Kidney glomerular epithelial cell (primary cell): ENCODE measurements at places on chromosomes 16 and 17.

- no peak for DNase-seq
Measured at GRCh38 chr17:17254036-17254435, 17.1 kb upstream of the FLCN start.

- no peak for DNase-seq
Measured at GRCh38 chr16:59122262-59122537, 388.1 kb upstream of the GOT2 start.

GRCh38 chr17:67272312-67273047, 27.5 kb upstream of the HELZ start:
- DNase-seq = no peak

- DNase-seq = no peak
Measured at GRCh38 chr17:71334048-71334751, 786.6 kb upstream of the SOX9 start.

DNA sequence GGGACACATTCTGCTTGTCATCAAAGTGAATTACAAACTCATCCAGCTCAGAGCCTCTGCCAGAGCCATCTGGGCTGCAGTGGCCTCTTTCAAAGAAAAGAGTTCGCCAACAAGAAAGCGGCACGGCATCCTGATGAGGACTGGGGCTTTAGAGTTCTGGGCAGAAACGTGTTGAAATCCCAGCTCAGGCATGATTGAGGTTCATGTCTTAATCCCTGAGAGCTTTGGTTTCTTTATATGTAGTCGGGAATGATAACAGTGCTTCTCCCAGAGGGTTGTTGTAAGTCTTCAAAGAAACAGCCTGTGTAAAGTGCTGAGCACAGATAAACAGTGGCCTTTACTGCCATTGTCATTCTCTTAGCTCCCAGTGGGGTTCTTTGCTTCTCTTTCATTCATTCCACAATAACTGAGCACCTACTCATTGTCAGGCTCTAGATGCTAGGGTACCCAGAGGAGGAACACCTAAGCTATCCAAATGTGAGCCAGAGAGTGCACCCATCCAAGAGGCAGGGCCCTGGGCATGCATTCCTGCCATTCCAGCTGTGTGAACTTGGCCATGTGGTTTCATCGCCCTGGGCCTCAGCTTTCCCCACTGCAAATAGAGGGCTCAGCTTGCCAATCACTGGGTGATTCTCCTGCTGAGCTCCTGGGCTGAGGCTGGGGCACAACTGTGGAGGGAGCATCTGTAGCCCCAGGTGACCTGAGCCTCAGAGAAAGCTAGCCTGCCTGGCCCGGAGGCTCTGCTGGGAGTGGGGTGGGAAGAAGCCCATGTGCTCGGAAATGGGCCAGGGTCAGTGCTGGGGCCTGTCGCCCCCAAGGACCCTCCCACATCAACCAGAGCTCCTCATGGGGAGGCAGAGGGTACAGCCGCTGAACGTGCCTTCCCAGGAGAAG, 38.3 kb upstream of the CRHR1 start:
- DNase-seq = no peak

GRCh38 chr17:76927577-76927976, 59.4 kb downstream of the MGAT5B start:
- DNase-seq = no peak

DNA sequence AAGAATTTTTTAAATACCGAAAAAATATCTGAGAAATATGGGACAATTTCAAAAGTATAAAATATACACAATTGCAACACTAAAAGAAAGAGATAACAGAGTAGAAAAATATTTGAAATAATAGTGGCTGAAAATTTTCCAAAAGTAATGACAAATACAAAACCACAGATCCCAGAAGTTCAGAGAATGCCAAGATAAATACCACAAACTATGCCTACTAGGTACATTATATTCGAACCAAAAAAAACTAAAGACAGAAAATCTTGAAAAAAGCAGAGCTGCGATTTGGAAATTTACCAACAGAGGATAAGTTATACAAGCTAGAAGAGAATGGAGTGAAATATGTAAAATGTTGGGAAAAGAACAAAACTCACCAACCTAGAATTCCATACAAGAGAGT, 191.3 kb upstream of the ELAC2 start:
- no peak for DNase-seq

- peak; percentile 17 for DNase-seq
Measured at GRCh38 chr17:2466931-2467330, 44.8 kb downstream of the METTL16 start.

DNA sequence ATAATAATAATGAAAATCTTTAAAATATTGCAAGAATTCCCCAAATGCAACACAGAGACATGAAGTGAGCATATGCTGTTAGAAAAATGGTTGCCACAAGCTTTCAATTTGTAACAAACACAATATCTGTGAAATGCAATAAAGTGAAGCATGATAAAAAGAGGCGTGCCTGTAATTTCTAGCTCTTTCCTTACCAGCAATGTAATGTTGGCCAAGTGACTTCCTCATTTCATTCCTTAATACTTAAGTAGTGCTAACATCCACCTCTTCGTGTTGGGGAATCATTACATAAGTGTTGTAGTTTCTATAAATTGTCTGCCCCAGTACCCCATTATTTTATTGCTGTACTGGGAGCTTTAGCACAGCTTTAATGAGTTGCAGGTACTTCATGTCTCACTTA, 1192.0 kb upstream of the CDH8 start:
- DNase-seq = no peak

GRCh38 chr17:6075050-6075449, 4.9 kb downstream of the WSCD1 start:
- DNase-seq = no peak

GRCh38 chr17:44585315-44585714, 28.0 kb downstream of the FZD2 start:
- no peak for DNase-seq

- DNase-seq = no peak
Measured at GRCh38 chr17:2025220-2025621, at the start of gene RTN4RL1. Gene RTN4RL1, minus strand, starts transcription at chr17:2025334. Its CDS starts 469 bp downstream, at chr17:2024865.

- DNase-seq = no peak
Measured at GRCh38 chr16:89282523-89282922, 65.0 kb downstream of the ZNF778 start.

GRCh38 chr17:74433421-74434121, 1.7 kb downstream of the GPRC5C start:
- DNase-seq = peak; percentile 74

- no peak for DNase-seq
Measured at GRCh38 chr17:78684026-78684425, 98.0 kb downstream of the CYTH1 start.

DNA sequence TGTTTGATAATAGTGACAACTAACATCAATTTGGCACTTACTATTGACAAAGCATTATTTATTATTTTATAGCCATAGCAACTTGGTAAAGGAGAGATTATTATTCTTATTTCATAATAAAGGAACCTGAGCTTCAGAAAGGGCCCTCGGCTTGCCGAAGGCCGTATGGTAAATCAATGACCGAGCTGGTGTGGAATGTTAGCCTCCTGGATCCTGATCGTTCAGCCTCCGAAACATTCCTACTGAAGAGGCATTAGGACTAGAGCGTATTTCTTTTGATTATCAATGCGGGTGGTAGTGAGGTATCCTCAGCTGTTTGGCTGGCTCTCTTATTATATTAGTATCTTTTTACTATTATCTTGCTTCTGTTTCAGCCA, 199.3 kb upstream of the TBX2 start:
- peak; percentile 27 for DNase-seq

GRCh38 chr17:18932360-18933055, 19.5 kb upstream of the SLC5A10 start:
- no peak for DNase-seq

DNA sequence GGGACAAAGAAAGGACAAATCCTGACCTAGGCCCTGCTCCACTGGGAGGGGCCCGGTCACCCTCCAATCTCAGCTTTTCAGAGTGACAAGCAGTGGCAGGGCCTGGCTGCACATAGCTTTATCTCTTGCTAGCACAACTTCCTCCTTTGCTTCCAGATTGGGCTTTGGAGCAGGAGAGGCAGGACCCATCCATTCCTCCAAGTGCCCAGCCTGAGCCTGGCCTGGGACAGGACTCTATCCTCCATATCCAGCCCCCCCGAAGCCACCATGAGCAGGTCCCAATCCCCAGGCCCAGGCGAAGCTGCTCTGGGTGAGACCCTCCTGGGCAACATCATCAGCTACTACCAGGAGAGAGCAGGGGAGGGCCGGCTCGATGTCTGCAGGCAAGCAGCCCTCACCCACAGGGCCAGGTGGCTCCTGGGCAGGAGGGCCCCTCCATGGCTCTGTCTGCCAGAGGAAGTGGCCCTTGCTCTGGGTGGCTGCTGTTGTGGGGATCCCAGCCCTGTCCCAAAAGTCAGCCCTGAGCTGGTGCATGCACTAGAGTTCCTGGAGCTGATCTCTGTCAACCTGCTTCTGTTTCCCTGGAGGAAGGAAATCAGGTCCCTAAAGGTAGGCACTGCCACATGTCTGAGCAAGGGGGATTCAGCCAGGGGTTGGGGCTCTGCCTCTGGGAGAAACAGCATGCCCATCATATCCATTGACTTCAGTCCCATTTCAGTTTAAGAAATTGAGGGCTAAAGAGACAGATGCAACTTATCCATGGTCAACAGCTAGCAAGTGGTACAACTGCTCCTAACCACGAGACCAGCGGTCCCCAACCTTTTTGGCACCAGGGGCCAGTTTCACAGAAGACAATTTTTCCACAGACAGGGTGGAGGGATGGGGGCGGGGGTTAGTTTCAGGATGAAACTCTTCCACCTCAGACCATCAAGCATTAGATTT, 58.9 kb downstream of the TK2 start:
- DNase-seq = no peak

DNA sequence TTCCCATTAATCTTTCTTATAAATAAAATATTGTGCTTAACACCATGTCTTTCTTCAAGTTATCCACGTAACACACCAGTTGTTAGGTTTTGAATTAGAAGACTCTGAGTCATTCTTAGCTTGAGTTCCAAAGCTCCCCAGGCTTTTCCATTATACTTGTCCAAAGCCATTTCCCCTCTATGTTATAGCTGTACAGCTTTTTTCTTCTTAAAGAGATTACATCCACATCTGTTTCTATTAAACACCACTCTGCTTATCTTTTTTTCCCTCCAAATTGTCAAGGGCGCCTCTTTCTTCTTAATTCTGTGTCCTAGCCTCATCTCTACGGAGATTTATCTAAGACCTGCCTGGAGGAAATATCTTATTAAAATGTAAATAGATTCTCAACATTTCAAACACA, 139.4 kb upstream of the CPHXL start:
- no peak for DNase-seq

GRCh38 chr16:24497440-24497839, 41.9 kb upstream of the RBBP6 start:
- DNase-seq = no peak

GRCh38 chr16:12199524-12199923, 223.0 kb downstream of the SNX29 start:
- DNase-seq = no peak
